CD4-positive, alpha-beta memory T cell (primary cell): ENCODE measurements at places on chromosomes 2 and 18. TPM values are rescaled to one million over a fixed set of nuclear protein-coding genes. Genes with fewer than 3 reads are reported as not detected.

ALLC gene
- polyA plus RNA-seq: not detected

PLB1 gene
- 0.88 TPM for polyA plus RNA-seq

STAT4 gene
- polyA plus RNA-seq: 76.6 TPM

CPO gene
- polyA plus RNA-seq: not detected

CASP8 gene
- 108 TPM for polyA plus RNA-seq

ATP8B1 gene
- 0.24 TPM for polyA plus RNA-seq

GCG gene
- not detected for polyA plus RNA-seq

GRCh38 chr2:160308476-160308875 lies 108.4 kb upstream of the ITGB6 start:
- H3K27me3 ChIP-seq: no peaks in the 10 kb centered on the region
- no peaks in the 10 kb centered on the region for H3K36me3 ChIP-seq
- no peak overlapping the region for H3K27ac ChIP-seq
- no peaks in the 10 kb centered on the region for H3K4me1 ChIP-seq

DNA sequence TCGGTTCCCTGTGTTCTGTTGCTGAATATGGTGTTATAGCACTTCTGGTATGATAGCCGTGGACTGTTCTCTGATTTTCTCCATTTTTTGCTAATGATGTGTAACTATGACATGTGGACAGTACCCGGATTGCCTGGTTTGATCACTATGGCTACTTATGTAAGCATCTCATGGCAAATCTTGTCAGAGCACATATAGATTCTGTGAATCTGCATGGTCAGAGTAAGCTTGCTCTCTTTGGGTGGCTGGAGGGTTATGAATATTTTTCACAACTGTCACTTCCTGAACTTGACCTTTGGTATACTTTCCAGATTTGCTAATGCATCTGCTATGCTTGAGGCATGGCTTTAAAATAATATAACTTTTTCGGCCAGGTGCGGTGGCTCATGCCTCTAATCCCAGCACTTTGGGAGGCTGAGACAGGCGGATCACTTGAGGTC lies 36.8 kb upstream of the ATP8B1 start:
- no peak for DNase-seq
- no peak overlapping the region for H3K4me3 ChIP-seq
- no peak overlapping the region for H3K27ac ChIP-seq
- no peaks in the 10 kb centered on the region for H3K4me1 ChIP-seq
- no peaks in the 10 kb centered on the region for H3K27me3 ChIP-seq

DNA sequence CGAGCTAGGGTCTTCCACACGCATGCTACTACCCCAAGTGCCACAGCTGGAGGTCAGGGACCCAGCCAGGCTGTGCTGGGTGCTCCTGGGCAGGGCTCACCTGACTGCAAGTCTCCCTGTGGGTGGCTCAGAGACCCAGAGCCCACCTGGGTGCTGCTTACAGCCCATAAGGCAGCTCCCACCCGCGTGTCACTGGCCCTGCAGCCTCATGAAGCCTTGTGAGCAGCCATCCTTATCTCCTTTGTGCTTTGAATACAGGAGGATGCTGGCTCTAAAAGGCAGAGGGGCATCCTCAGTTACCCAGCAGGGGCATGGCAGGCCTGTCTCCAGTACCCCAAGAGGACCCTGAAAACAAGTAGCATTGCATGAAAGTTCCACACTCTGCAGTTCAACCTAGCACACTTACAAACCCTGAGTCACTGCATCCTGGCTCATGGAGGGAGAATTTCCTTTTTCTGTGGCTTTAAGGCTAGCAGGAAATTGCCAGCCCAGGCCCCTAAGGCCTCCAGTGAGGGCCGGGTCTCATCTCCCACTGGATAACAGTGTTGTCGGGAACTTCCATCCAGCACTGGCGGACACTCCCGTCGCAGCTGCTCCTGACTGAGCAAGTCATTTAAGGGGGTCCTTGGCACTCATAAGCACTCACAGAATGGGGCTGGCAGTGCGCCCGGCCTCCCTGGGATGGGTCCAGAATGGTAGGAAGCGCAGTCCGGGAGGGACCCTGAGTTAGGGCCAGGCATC lies 137.1 kb downstream of the RPIA start:
- H3K4me1 ChIP-seq: no peaks in the 10 kb centered on the region
- H3K27me3 ChIP-seq: no peaks in the 10 kb centered on the region
- no peak for DNase-seq
